ENCODE measurements at places on chromosomes 7 and 10.

- DNase-seq = no peak
These were observed 15.3 kb downstream of the NUDT5 start for GRCh38 chr10:12180221-12180974.

DNA sequence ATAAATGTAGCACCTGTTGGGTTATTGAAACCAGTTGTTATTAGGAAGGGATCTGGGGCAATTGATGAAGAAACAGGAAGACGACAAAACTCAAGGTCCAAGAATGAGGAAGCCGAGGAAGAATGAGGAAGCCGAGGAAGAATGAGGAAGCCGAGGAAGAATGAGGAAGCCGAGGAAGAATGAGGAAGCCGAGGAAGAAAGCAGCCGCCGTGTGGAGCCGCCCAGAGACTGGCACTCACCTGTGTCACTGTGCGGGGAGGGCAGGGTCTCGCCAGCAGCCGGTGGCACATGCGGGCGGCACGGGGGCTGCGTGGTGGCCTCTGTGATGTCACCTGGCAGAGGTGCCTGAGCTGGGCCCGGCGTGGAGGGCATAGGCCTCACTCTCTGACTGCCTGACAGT, 71.1 kb upstream of the CFAP46 start:
- DNase-seq = no peak

DNA sequence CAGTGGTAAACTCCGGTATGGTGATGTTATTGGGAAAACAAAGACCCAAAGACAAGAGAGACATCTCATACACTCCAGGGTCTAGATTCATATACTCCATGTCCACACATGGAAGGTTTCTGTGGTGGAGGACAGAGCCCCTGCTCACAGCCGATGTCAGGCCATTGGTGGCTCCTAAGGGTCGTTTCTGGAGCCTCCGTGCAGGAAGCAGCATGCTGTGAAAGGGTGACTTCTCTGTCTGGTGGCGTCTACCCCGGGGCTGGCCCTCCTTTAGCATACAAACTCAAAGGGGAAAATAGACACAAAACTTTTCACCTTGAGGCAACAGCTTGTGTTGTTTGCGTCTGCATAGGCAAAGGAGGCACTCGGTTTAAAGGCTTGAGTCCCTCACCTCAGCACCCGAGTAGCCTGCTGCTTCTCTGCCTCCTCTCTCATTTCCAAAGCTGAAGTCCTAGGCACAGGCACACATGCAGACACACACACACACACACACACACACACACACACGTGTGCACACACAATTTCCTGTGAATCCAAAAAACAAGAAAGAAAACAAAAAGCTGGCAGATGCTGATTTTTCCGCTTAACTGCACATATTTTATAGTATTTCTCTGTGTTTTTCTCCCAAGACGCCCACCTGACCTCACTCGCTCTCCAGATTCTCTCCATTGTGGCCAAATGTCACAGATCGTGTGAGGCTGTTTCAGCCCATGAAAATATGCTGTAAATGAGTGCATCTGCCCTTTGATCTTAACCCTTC, 601.4 kb upstream of the MGMT start:
- no peak for DNase-seq

DNA sequence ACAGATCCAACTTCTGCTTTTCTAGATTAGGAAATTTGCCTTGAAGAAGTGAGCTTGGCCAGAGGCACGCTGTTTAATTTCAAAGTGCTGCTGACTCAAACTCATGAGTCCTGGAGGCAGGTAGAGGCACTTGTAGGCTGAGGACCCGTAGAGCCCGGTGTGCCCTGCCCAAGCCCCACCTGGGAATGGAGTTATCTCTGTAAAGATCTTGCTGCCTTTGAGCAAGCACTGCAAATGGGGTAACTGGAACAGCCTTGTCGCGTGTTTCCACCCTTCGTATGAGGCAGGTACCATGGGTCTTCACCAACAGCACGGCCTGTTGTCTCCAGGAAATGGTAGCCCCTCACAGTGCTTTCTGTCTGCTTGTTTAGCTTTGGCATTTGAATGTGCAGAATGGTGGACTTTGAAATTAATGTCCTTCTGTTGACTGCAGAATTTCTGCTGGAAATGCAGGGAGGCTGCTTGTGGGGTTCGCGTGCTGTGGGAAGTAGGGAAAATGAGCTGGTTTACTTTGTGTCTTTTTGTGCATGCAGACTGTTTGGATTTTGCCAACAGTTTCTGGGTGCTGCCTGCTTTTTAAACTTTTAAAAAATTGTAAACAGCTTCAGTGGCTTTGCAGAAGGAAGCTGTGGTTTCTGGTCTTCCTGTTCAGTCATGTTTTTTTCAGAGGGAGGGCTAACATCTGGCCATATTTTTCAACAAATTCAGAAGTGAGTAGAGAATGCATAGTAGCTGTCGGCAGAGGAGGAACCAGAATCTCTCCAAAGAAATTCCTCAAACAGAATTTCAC, 27.2 kb downstream of the CCM2 start:
- DNase-seq = peak; percentile 48

GRCh38 chr7:128876127-128876526, 13.5 kb downstream of the ATP6V1F start:
- DNase-seq = no peak

GRCh38 chr10:31768467-31768866, 160.2 kb downstream of the ARHGAP12 start:
- no peak for DNase-seq

- DNase-seq = no peak
These were observed 15.9 kb upstream of the SLC25A16 start for GRCh38 chr10:68543004-68543918.

GRCh38 chr10:80608706-80609105, 71.0 kb downstream of the SH2D4B start:
- no peak for DNase-seq

DNA sequence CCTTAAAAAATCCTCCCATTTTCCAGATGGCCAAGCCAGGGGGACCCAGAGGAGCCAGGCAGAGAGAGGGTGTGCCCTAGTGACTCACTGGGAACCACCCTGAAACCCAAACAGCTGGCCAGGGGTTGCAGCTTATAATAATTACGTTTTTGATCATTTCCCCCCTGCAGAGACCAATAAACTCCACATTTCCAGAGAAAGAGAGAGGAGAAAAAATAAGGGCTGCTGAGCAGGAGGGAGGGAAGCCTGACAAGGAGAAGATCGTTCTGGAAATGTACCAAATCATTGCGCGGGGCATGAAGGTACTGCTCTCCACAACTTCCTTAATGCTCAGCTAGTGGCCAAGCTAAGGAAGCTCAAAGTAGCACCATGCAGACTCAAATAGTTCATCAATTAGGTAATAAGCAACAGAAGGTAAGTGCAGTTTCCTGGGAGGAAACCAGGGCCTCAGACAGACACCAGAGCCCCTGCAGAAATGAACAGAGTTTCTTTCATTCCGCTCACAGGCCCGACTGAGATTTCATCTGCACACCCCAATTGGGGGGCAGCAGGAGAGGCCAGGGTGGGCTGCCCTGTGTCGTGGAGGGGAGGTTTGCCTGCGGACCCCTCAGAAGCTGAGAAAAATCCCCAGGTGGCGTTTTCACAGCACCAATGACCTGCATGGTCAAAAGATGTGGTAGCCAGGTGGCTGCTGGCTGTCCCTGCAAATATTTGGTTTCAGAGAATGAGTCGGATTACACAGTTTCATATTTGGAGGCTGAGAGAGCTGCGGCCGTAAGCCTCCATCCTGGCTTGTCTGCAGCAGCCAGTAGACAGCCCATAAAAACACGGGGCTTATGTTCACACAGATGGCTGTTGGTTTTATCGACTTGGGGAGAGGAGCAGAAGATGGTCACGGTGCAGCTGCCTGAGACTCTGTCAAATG, 153.2 kb upstream of the LYZL2 start:
- no peak for DNase-seq

DNA sequence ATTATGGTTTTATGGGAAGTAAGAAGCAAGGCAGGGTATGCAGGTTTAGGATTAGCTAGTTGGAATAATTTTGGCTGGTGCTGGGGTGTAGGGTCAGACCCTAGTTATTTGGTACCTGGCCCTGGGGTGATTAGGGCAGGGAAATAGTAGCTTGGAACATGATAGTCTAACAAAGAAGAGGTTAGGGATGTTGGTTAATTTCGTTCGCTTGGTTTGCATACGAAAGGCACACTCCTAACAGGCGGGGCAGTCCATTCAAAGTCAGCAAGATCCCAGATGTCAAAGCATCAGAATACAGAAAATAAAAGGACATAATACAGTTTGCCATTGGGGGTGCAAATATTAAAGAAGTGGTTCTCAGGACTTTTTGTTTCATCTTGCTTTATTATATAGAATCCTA, 55.7 kb upstream of the ITPRID1 start:
- DNase-seq = no peak

DNA sequence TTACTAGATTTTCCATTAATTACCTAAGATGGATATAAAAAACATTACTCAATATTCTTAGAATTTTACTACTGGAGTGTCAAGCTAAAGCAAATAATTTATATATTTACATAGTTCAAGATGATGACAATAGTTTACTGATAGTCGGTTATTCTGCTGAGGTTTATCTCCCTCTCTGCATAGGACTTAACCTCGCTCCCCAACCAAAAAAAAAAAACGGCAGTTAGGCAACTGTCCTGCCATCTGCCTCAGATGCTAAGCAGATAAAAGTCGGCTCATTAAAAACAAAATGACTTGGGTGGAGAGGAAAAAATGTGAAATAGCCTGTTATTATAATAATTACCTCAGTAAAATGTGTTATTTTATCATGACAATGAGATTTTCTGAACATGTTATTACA, 14.0 kb upstream of the ITGB8 start:
- peak; percentile 3 for DNase-seq

DNA sequence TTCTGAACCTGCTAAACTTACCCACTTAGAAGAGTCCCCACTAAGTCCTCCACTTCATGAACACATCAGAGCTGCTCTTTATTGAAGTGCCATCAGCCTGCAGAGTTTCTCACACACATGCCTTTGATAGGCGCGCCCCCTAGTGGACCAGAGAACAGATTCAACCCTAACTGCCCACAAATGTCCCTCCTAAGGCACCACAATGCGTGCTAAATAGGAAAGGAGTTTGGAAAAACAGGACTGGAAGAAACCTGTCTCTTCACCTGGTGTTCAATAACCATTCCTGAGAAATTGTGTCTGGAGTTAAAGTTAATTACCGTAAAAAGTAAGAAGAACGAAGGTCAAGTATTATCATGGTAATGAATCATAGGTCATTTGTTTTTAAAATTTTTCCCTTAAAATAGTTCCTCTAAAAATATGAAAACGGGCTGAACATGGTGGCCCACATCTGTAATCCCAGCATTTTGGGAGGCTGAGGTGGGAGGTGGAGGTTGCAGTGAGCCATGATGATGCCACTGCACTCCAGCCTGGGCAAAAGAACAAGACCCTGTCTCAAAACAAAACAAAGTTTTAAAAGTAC, 249.7 kb downstream of the ELMO1 start:
- DNase-seq = peak; percentile 72

DNA sequence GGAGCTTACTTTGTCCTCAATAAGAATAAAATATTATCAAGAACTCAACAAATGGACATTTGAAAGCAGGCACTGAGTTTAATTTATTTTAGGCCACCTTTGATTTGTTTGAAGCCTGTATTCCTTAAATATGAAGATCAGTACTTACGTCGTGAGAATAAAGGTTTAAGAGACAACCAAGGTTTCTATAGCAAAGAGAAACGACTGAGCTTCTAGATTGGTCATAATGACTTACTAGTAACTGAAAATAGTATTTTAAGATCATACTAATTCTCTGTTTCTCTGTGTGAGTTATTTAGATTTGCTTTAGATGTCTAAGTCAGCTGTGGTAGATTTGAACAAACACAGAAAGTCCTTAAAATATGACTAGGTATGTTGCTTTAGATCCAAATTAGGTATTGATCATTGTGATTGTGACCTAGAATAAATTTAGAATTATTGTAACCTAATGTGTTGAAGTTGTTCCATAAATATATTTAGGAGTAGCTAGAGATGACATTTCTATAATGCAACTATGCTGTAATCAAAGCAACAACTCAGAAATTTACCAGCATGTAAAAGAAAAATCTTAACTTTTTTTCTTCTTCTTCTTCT, 2.4 kb upstream of the GLCCI1 start:
- DNase-seq = no peak

GRCh38 chr7:125358551-125359167, 429.0 kb upstream of the POT1 start:
- DNase-seq = no peak

GRCh38 chr10:80421050-80421706, 12.8 kb downstream of the PRXL2A start:
- DNase-seq = no peak

- no peak for DNase-seq
These were observed 34.4 kb downstream of the ASAH2 start for GRCh38 chr10:50216894-50217293.

DNA sequence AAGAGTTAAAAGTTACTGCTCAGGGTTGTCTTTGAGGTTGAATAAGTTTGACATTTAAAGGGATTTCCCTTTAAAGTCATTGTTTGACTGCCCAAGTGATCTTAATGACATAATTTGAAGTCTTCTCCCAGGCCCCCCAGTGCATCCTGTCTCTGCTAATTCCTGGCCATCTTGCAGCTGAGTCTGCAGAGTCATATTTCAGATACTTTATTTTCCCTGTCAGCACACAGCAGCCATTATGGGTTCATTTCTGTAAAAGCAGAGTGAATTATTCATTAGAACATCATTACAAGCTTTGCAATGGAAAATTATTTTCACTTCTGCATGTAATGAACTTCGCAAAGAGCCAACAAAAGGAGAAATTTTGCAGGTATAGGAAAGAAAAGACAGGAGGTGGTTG, 536.6 kb downstream of the GALNT17 start:
- DNase-seq = no peak

GRCh38 chr7:138137423-138138171, 61.3 kb downstream of the AKR1D1 start:
- no peak for DNase-seq

DNA sequence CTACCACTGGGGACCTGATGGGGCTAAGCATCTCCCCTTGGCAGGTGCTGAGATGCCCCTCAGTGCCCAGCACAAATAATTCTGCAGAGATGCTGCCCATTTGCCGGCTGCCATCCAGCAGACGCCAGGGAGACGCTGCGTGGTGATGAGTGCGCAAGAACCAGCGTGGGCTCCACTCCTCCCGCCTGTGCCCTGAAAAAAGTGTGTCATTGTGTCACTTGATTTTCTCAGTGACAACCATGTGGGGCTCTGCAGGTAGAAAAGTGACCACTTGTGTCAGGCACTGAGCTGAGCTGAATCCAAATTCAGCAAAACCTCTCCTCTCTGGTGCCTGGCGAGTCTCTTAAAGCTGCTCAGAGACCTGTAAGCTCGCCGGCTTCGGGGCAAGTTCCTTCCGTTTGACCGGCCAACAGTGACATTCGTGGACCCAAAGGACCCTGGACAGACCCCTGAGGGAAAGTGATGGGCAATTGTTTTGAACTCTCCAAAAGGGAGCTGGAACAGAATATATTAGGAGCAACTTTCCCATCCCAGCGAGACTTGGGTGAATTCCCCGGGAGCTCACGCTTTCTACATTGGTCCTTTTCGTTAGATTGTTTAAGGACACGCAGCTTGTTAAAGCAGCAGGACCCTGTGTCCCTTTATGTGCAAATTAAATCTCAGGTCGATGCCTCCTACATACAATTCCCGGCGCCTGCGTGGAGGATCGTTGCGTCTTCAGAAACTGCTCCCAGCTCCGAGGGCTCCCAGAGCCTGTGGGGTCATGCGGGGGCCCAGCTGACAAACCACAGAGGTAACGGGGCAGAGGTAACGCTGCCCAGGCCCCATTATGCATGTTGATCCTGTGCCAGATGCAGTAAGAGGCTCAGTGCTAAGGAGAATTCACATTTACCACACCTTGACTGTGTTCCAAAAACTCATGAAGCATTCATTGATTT, 332.7 kb downstream of the ADARB2 start:
- no peak for DNase-seq

Data from erythroblast (primary cell).